ENCODE measurements at places on chromosomes 7 and 10.

- no peak for DNase-seq
Observed at GRCh38 chr10:19638182-19638895, 177.9 kb upstream of the PLXDC2 start.

DNA sequence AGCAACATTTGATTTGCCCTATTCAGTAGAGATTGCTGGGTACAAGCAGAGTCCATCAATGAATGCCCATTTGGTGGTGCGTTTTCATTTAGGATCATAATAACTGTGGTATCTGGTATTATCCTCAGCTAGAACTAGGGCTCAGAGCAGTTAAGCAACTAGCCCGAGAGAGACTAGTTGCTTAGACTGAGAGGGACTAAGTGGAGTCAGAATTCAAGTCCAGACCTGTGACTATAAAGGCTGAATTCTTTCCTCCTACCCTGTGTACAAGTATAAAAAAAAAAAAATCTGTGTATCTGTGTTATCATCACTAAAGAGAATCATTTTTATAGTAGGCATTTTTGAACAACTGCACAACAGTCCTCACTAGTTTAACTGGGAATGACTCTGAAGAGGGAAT, 45.3 kb upstream of the DKK1 start:
- DNase-seq, result no peak

- no peak for DNase-seq
Observed at GRCh38 chr7:149319376-149319775, 57.4 kb downstream of the ZNF783 start.

GRCh38 chr7:19811386-19811785, 38.0 kb upstream of the TMEM196 start:
- no peak for DNase-seq

DNA sequence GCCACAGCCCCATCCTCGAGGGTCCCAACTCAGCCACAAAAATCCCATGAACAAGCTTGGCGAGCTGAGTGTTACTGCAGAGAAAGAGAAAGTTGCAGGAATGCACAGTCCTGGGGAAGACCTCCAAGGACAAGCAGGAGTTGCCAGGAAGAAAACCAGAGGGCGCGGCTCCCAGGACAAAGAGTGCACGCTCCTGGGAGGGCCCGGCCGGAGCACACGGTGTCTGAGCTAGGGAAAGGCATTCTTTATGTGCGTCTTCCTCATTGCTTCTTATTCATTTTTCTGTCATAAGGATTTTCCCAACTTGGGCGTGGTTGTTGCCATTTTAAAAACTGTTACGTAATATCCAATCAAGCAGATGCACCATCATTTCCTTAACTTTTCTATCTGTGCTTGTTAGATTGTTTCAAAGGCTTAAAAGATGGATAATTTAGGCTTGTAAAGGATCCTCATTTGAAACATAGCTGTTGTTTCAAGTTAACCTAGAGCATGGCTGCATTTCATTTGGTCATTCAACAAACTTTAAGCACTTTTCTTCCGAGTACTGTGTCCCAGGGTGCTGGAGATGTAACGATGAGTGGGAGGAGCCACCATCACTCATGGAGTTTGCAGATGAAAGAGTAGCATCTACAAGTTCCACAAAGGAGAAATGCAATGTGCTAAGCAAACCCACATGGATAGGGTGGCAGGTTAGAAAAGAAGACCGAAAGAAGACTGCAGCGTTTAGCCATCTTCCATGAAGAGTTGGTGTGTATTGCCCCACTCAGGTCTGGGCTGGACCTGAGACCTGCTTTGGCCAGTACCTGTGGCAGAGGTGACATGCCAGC, 5.6 kb upstream of the CNPY1 start:
- DNase-seq, result no peak

- DNase-seq, result no peak
Observed at GRCh38 chr7:44196450-44196872, 4.3 kb upstream of the YKT6 start.

DNA sequence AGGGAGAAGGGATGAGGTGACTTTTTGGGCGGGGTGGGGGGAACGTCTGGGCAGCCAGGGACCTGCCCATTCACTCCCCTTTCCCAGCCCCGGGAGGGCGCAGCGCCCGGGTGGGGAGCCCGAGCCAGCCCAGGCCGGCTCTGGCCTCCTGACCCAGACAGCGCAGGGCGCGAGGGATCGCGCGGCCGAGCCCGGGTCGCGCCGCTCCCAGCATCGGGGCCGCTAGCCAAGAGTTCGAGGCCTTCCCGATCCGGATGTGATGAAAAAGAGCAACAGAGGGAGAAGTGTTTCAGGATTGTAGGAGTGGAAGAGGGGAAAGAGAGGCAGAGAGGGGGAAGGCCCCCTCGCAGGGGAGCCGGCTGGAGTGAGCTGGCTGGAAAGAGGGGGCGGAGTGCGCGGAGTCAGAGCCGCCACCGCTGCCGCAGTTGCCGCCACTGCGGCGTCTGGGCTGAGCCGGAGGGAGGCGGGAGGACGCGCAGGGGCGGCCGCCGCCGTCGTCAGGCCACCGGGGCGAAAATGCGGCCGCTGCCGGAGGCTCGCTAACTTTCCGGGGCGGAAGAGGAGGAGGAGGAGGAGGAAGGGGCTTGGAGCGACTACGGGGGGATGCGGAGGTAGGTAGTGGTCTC, at the start of gene MDFIC:
TSS of gene MDFIC (plus strand) at position 69 of the 626 bp plus-strand sequence. CDS start 940 bp downstream, outside the sequence.
- DNase-seq, result no peak

DNA sequence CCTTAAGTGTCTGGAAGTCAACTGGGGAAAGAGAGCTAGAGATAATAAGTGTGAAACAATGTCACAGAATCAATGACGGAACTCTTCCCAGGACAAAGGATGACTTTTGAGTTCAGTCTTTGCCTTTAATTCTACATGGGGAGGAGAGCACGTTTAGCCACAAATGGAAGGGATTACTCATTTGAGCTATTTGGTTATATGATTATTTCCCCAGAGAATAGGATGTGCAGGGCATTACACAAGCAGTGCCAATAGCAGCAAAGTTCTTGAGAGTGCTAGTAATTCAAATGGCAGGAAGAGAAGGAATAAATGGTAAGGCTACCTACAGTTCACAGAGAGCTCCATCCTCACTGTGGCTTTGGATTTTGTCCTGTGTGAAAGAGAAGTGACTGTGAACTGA, 6.0 kb downstream of the EGFR start:
- no peak for DNase-seq

DNA sequence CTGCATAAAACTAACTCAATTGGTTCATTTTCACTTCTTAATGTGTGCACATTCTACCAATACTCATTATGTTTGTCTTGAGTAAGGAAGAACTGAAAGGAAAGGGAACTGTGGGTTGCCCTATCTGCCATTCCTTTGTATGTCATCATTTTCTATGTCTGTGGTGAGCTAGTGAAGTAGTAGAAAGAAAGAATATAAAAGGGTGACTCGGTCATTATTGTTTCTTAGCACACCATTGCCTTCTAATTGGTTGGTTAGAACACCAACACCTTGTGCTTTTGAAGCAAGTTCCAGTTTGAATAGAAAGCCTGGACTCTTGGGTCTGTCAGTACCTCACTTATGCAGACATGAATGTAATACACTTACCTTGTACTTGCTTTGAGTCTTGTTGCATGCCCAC, 64.3 kb upstream of the MDFIC start:
- DNase-seq, result no peak

GRCh38 chr10:17153321-17153720, 23.7 kb upstream of the CUBN start:
- DNase-seq, result no peak

DNA sequence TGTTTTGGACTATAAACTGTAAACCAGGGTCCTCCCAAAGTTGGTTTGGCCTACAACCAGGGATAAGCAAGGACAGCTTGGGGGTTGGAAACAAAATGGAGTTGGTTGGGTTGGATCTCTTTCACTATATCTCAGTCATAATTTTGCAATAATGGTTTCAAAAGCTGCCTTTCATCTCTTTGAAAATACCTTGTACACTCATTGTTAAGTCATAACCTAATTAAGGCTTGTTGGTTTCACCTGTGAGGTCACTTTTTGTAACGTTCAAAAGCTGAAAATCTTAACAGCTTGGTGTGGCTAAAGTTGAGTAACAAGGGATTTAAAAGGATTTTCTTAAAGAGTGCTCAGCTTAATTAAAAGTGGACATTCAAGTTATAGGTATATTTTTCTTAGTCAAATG, 476.1 kb downstream of the IPMK start:
- DNase-seq, result no peak

DNA sequence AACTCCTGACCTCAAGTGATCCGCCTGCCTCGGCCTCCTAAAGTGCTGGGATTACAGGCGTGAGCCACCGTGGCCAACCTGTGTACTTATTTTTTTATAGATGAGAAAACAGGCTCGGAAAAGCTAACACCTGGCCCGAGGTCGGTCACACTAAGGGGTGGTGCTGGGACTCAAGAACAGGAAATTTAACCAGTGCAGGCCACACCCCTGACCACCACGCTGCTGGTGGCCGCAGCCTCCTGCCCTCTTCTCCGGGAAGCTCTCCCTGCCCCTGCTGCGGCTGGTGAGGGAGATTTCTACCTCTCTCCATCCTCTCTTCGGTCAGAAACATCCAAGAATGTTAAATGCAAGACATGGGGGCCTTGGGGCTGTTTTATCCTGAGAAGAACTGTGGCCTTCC, 63.2 kb downstream of the TNRC18 start:
- DNase-seq, result no peak

All from vagina (tissue), 2 donors.